NCI-H524 (cell line): ENCODE measurements at places on chromosomes 1 and 21.

GRCh38 chr1:145858238-145858900 lies 512 bp downstream of the PIAS3 start:
- DNase-seq = peak; percentile 62

DNA sequence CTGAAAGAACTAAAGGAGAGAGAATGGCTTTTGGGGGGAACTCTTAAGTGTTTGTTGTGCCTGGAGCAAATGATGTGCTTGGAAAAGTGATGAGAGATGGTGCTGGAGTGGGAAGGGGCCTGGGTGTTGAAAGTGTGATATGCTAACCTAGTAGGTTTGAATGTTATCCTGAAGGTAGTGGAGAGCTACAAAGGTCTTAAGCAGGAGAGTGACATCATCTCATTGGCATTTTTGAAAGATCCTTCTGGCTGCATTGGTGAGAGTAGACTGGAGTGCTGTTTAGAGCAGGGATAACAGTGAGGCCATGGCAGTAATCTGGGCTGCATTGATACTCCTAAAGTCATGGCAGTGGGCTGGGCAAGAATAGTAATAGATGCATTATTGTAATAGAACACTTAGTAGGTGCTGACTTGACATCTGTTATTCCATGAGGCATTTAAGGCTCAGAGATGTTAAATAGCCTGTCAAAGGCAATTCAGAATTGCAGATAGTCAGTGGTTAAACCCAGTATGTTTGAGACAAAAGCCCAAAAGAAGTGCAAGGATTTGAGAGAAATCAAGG lies 44.5 kb downstream of the MDM4 start:
- no peak for DNase-seq

DNA sequence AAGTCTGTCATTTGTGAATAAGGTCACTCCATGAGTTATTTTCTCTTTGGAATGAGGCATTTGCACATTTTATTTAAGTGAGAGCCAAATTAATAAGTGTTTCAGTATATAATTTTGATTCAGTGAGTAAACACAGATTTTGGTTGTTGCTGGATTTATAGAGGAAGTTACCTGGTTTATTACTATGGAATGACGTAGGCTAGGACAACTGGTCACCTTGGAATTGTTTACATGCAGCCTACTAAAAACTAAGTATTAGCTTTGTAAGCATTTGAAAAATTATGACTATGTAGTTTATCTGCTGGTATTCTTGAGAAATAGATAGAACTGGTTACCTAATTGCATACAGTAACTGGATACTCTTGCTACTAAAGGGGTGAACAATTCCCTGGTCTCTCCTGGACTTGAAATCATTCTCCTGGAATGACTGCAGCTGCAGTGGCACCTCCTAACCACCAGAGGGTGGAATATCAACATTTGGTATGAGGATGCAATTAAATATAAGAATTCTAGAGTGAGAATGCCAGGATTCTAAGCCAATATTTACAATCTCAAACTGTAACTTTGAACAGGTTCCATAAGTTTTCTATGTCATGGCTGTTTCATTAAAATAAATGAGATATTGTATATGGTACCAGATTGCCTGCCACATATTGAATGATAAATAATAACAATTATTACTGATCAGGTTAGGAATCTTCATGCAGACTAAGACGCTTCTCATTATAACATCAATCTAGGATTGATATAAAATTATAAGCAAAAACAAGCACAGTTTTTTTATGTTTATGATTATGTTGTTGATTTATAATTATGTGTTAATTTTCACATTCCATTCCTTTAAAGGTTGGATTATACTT lies 3.5 kb upstream of the KRTAP27-1 start:
- no peak for DNase-seq

- no peak for DNase-seq
These were observed 85.8 kb upstream of the ST6GALNAC5 start for GRCh38 chr1:76781447-76781846.

GRCh38 chr1:61282387-61282786 lies 200.0 kb downstream of the NFIA start:
- DNase-seq = peak; percentile 10

- DNase-seq = peak; percentile 83
These were observed 26.4 kb downstream of the FOXO6 start for GRCh38 chr1:41387667-41388091.

DNA sequence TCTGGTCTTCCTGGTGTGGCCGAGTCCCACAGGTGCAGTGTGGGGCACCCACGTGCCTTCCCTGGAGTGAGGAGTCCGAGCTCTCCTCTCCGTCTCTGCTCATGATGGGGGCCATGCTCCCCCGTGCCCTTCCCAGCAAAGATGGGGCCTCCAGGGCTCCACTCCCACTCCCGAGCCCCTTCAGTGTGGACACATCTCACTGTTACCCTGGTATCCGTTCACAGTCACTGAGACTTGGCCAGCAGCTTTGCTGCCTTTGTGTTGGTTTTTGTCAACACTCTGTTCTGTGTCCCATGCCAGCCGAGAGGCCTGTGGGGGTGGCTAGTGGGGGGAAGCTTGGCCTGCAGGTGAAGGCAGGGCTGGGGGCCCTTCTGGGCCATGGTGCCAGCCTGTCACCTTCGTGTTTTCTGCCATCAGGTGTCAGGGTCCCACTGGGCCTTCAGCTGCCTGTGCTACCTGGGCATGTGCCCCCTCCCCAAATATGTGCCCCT lies 46.9 kb upstream of the POFUT2 start:
- DNase-seq = no peak

- no peak for DNase-seq
These were observed 165.6 kb downstream of the USP25 start for GRCh38 chr21:15895142-15896106.

GRCh38 chr1:32755810-32756159 lies 53.2 kb upstream of the SYNC start:
- DNase-seq = no peak

GRCh38 chr1:212847549-212847948 lies at the start of gene SPATA45:
Gene SPATA45 (minus strand): TSS chr1:212847649. CDS start chr1:212836149, 11,500 bp downstream.
- no peak for DNase-seq

- no peak for DNase-seq
These were observed 48.6 kb upstream of the ATF3 start for GRCh38 chr1:212559929-212560328.

DNA sequence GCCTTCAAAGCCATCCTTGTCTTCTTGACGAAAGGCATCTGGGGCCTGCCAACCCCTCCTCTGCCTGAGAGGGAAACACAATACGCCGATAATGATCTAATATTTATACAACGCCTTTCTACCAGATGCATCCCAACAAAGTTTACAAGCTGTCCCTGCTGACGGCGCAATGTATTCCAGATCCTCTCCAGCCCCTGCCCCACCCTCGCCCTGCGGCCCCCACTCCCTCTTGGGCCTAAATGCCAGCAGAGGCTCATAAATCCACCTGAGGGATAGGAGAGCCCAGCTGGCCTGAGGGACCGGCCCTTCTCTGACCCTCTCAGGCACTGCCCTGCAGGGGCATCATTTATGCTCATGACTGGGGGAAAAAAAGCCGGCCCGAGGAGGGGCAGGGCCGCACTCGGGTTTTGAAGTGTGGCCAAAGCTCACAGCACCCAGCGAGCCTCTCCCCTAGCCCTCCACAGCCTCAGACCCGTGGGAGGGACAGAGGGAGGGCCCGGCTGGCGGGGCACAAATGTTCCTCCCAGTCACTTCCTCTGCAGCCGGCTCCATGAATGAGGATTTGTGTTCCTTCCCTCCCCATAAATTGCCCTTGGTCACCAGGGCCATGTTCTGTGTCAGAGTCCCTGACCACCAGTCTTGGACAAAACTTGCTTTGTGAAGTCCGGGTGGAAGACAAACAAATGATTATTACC lies 140.3 kb downstream of the FOXD2 start:
- DNase-seq = no peak

DNA sequence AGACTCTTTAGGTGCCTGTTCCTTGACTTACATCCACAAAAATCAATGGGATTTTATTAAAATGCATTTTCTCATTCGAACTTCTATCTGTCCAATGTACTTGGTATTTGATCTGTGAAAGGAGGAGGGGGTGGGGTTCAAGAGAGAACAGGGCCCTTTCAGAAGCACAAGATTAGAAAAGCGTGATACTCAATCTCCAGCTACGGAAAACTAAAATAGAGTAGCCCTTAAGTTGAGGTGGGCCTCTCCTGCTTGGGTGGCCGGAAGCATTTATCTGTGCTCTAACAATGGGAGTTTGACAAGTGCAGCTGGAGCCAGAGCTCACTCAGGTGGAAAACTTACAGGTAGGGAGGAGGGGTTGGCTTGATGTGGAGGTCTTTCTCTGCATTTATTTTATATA lies 462 bp upstream of the RXRG start:
- no peak for DNase-seq

DNA sequence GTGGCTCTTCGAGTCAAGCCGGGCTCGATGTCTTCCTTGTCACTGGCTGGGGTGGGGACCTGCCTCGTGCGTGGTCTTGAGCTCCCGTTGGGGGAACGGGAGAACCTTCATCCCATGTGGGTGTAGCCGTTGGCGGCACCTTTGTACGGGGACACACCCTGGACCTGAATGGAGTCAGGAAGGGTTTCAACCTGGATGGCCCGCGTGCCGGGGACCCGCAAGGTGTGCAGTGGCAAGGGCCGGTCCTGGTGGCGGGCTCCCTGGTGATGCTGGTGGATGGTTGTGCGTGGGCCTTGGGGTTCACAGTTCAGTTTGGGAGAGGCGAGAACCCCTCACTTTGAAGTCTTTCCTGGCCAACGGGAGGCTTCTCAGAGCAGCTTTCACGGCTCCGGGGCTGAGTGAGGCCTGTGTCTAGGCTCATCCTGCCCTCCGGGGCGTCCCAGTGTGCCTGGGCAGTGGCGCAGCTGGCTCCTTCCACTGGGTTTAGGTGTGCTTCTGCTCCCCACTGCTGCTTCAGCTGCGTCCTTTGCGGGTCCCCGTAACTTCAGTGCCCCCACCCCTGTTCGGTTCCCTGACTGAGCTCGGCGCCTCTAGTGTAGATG lies 11.4 kb downstream of the SKI start:
- no peak for DNase-seq

DNA sequence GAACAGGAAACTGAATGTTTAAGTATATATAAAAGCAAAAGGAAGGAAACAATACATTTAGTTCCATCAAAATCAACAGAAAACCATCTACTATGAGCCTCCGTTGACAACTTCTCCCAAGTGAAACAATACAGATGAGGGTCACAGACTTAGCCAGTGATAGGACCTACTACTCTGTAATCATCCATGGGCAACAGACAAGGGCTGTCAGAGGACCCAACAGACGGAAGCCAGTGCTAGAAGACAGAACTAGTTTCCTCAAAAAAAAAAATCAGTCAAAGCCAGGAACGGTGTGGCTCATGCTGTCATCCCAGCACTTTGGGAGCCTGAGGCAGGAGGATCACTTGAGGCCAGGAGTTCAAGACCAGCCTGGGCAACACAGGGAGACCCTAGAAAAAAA lies 20.6 kb downstream of the RERE start:
- DNase-seq = no peak

DNA sequence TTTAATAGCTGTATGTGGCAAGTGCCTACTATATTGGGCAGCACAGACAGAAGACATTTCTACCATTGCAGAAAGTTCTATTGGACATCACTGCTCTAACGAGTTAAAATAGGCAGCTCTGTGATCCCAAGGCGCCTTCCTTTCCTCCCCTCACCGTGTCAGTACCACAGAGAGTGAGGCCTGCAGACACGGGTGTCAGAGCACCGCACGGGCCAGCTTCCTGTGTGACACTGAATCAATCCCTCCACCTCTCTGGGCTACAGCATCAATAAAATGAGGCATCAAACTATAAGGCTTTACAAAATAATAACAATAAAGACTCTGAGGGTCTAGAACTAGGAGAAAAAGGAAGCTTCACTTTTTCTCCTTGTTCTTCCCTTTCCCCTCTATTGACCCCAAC lies 246.7 kb downstream of the FOXD2 start:
- DNase-seq = no peak

DNA sequence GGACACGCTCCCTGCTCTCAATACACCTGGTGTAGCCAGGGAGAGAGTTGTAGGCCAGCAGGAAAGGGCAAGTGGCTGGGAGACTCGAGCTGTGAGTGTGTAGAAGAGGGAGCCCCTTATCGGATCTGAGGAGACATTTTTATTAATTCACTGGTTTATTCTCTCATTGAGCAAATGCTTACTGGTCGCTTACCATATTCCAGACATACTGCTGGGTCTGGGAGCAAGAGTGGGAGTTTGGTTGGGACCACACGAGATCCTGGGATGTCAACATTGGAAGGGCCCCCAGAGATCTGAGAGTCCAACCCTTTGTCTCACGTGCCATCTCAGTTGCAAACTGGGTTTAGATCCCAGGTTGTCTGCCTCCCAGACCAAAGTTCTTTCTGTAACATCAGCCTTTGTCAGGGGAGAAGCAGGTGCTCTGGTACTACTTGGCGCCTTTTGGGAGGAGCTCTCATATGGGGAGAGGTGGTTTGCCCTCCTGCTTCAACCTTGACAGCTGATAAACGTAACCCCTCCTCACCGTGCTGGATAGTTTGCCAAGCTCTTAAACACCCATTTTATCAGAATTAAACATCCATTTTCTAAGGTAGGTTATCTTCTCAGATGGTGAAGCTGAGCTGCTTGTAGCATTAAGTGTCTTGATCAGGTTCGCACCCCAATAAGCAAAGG lies 742 bp downstream of the TMEM222 start:
- DNase-seq = no peak

- DNase-seq = no peak
These were observed 182.8 kb downstream of the EIF4G3 start for GRCh38 chr1:20993716-20994575.

DNA sequence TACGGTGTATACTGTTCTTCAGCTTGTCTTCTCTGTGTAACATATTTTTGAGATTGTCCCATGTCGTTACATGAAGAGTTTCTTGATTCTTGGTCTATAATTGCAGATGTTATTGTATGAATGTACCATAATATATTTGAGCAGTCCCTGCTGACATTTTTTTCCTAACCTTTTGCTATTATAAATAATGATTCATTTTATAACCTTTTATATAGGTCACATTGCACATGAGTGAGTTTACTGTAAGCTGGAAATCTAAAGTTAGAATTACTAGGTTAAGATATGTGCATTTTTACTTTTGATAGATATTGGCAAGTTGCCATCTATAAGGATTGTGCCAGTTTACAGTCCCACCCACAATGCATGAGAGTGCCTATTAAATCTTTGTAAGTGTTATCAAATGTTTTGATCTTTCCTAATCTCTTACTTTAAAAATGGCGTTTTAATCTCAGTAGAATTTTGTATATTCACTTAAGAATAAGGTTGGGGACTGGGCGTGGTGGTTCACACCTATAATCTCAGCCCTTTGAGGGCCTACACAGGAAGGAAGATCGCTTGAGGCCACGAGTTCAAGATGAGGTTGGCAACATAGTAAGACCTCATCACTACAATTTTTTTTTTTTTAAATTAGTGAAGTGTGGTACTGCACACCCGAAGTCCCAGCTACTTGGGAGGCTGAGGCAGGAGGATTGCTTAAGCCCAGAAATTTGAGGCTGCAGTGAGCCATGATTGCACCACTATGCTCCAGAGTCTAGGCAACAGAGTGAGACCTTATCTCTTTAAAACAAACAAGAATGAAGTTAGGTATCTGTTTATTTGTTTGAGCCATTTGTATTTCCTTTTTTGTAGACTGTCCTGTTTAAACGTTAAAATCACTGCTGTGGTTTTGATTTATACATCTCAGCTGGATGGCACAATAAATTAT lies 36.5 kb downstream of the ZMYM1 start:
- no peak for DNase-seq
